Ascending aorta (tissue), 2 donors: ENCODE measurements at places on chromosomes 11 and 22. TPM values are rescaled to one million over a fixed set of nuclear protein-coding genes. Genes with fewer than 3 reads are reported as not detected.

The ADM2 gene
- total RNA-seq: not detected

The DEFB131B gene
- total RNA-seq: not detected

- DNase-seq: no peak
Measured at GRCh38 chr11:68773521-68774193, 22.3 kb upstream of the TESMIN start.

GRCh38 chr11:103257360-103257759 lies 148.1 kb downstream of the DYNC2H1 start:
- DNase-seq: no peak

DNA sequence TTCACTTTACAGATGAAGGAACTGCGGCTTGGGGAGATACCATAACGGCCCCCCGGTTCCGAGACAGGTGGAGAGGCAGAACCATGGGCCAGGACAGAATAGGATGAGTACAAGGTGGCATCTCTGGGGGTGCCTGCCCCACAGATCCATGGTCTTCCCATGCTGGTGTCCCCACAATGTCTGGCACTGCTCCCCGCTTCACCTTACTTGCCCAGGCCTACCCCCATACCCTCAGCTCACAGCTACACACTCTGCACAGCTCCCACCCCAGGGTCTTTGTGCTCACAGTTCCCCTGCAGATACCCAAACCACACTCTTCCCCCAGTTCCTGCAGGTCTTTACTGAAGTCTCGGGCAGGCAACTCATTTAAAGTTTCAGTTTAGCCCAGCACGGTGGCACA lies 11.4 kb upstream of the DGCR8 start:
- no peak for DNase-seq
